B cell (primary cell): ENCODE measurements at places on chromosomes 13 and 19. TPM values are rescaled to one million over a fixed set of nuclear protein-coding genes. Genes with fewer than 3 reads are reported as not detected.

CALR3 gene
- total RNA-seq: 0.44 TPM in 1 of 2 replicates, not detected in the other

EID2B gene
- 6.0 and 7.6 TPM in 2 replicates for total RNA-seq

- DNase-seq: no peak
Observed at GRCh38 chr13:105365831-105366230, 1169.6 kb downstream of the EFNB2 start.

- DNase-seq: no peak
Observed at GRCh38 chr19:7067716-7068115, 1.8 kb upstream of the ZNF557 start.
